ENCODE measurements at places on chromosomes 13 and 19.

- no peak for DNase-seq
Measured at GRCh38 chr13:97307882-97308624, 85.9 kb downstream of the MBNL2 start.

DNA sequence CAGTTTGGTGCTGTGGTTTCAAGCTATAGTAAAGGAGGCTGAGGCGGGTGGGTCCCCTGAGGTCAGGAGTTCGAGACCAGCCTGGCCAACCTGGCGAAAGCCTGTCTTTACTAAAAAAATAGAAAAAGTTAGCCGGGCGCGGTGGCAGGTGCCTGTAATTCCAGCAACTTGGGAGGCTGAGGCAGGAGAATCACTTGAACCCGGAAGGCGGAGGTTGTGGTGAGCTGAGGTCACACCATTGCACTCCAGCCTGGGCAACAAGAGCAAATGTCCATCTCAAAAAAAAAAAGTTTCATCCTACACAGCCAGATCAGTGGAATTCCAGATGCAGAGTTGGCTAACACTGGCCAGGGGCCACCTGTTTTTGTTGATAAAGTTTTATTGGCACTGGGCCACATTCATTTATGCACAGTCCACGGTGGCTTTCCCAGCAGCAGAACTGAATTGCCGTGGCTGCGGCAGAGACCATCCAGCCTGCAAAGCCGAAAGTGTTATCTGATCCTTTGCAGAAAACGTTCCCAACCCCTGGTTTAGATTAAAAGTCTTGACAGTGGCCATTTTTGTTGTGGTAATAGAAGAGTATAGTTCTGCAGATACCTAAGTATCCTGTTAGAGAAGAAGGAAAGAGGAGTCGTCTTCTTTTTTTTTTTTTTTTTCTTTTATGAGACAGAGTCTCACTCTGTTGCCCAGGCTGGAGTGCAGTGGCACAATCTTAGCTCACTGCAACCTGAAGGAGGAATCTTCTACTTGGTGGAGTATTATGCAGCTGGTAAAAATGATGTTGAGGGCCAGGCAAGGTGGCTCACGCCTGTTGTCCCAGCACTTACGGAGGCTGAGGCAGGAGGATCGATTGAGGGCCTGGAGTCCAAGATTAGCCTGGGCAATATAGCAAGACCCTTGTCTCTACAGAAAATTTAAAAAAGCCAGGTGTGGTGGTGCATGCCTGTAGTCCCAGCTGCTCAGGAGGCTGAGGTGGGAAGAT, 8.7 kb downstream of the NCLN start:
- no peak for DNase-seq

DNA sequence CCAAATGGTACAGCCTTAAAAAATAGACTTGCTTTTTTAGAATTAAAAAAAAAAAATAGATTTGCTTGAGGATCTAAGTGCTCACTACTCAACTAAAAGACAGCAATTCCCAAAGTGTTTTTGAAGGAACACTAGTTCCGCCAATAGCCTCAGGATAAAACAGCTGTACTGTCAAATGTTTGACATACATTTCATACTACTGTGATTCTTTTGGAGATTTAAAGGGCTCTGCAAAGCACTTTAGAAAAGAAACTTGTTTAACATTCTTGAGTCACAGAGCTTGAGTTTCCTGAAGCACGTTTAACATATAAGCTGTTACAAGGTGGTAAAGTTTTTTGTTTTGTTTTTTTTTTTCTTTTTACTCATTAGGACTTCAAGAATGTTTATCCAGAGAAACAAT, 23.1 kb upstream of the KLF5 start:
- DNase-seq, result no peak

DNA sequence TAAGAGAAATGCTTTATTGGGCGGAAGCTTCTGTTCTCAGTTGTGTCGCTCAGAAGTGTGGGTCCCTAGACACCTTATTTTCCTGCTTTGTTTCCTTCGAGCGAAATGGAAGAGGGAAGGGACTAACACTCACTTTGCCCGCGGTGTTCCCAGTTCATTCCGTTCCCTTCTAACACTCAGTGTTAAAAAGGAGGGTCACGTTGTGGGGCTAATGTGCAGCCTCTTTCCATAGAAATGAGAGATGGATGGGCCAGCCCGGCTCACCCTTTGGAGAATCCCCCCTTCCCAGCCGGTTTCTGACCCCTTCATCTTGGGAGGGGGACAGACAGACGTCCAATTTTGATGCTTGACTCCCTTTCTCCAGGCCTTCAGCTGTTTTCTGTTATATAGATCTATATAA, 2.3 kb downstream of the ATP11A start:
- DNase-seq, result no peak

DNA sequence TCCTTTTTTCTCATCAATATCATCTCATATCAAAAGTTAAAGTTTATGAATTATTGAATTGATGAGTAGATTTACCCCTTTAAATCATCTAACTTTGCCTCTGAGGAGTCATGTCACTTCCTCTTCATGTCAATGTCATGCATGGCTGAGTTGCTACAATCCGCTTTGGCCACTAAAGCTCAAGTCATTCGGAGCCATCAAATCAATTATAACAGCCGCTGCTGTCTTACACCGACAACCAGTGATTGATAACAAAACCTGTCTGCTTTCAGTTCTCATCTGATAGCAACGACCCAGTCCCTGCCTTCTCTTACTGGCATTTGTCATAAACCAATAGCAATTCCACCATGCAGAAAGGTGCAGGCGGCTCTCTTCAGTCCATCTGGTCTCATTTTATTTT, 429.3 kb downstream of the DIAPH3 start:
- no peak for DNase-seq

DNA sequence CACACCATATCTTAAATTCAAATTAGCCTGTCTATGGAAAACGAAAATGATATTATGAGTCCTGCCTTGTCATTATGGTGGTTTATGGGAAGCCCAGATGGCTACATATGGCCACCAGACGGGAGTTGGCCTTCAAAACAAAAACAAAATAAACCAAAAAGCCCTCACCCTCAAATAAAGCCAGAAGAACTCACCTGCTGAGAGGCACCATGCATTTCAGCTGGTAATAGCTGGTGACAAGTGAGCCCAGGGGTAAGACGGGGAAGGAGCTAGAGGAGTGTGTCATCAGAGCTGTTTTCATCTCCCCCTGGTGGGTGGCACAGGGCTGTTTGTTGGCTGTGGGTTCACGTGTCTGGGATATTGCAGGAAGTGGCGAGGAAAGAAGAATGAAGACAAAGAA, 152.9 kb downstream of the EFNB2 start:
- DNase-seq, result no peak

DNA sequence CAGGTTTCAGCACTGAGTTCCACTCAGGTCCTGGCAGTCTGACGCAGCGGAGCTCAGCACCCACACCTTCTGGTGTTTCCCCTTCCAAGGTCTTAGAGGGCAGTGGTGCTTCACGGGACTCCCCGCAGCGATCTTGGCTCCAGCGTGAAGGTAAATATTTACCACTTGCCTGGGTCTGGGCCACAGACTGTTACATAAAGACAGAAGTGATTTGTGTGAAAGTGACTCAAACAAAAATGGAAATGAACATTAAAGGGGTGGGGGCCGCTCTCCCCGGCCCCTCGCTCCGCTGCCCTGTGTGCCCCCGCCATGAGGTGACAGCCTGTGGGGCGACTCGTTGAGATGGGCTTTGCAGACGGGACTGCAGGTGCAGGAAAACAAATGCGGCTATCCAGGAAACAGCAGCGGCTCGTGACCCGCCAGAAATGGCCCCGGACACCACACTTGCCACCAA, 55.0 kb downstream of the GGACT start:
- no peak for DNase-seq

DNA sequence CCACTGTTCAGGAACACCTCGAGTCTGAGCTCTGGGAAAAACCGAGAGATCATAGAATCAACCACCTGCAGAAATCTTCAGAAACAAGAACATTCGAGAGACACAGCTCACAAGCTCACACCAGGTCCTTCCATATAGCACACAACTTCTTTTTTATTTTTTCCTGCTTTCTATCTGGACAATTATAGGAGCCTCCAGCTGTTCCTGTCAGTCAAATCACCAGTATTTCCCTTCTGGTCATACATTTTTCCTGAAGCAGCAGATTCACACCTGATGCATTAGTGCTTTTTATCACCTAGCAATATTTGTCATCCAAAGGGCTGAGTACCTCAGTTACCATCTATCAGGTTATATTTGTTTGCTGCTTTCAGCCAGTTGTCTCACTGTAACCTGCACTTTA, 323.5 kb downstream of the FOXO1 start:
- no peak for DNase-seq

GRCh38 chr19:50434525-50434924, 1.8 kb downstream of the MYBPC2 start:
- no peak for DNase-seq

GRCh38 chr13:73372666-73373627, 314.1 kb downstream of the KLF5 start:
- DNase-seq, result no peak

DNA sequence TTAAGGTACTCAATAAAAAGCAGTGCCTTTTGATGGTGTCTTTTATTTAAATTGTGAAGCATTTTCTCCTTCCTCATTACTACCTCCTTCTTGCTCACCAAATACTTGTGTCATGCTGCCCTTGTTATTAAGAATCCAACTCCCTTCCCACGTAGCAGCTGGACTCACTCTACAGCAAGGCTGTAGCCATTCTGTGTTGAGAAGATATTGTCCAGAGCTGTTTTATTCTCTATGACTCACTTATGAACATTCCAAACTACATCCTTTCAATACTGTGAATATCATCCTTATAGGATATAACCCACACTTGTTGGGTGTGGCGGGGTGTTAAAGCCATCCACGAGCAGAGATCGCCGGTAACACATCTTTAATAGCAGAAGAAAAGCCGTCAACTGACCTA, 1671.5 kb upstream of the SLC10A2 start:
- no peak for DNase-seq

DNA sequence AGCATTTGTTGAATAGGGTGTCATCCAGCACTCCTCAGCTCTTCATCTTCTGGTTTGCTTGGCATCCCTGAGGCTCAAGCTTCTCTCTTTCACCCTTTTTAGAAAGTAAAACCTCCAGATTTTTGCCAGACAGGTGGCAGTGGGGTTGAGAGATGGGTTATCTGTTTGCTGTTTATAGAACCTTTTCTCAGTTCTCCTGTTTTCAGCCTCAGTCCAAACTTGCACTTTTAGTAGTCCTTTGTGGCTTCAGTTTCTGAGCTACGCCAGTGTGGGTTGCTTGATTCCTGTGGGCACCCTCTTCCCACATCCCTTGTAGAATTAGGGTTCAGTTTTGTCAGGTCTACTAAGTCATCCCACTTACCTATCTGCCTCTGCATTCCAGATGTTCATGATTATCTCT, 147.9 kb downstream of the PAN3 start:
- no peak for DNase-seq

DNA sequence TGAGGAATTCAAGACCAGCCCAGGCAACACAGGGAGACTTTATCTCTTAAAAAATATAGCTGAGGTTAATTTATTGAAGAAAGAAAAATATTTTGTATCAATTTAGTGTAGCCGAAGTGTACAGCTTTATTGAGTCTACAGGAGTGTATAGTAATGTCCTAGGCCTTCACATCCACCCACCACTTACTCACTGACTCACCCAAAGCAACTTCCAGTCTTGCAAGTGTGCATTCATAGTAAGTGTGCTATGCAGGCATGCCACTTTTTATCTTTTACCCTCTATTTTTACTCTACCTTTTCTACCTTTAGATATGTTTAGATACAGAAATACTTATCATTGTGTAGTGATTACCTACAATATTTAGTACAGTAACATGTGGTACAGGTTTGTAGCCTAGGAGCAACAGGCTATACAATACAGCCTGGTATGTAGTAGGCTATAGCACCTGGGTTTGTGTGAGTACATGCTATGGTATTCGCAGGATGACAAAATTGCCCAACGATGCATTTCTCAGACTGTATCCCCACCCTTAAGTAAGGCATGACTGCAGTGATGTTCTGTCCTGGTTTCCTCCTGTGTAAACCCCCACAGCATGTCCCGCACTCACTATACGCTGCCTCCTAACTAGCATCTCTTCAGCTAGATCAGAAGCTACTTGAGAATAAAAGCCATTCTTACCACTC, 15.3 kb upstream of the ATP12A start:
- DNase-seq, result no peak

- no peak for DNase-seq
Measured at GRCh38 chr13:108227651-108228272, 9.6 kb downstream of the ABHD13 start.

DNA sequence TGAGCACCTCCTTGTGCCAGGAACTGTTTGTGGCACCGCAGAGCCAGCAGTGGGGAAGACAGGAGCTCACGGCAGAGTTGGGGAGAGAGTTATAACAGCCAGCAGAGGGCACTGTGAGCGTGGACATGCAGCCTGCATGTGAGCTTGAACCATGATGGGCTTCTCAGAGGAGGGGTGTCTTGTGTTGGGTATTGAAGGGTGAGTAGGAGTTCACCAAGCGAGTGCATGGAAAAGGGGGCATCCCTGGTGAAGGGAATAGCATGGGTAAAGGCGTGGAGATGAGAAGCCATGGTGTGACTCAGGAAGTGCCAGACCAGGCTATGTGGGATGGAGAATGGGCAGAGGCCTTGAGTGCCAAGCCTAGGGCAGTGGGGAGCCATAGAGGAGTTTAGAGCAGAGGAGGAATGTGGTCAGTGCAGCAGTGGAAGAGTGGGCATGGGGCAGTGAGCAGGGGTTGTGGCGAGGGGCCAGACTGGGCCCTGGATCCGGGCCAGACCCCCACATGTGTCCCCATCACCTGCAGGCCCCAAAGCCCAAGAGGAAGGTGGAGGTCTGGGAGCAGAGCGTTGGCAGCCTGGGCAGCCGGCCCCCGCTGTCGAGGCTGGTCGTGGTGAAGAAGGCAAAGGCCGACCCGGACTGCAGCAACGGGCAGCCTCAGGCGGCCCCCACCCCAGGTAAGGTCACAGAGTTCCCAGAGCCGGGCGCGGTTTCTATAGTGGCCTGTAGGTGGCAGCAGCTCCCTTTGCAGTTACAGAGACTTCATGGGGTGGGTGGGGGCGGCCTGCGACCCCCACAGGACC, 11.8 kb upstream of the SHD start:
- no peak for DNase-seq

DNA sequence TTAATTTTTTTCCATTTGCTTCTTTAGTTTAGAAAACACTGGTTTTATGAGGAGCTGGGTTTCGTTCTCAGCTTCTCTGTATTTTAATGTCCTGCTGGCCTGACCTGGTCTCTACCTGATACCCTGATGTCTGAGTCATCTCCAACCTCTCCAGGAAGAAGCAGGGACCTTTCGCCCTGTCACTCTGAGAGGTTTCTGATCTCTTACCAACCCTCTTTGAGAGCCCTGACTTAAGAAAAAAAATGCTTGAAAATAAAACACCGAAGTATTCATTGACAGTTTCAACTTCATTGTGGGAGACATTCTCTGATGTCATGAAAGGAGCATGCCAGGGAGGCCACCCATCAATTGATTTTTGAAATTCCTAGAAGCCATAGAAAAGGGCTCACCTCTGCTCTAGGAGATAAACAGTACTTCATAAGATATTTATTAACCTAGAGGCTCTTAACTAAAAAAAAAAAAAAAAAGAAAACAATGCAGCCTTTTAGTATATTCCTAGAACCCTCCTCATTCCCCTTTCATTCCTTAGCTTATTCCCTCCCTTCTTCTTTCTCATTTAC, 234.8 kb downstream of the ENOX1 start:
- DNase-seq, result no peak
